NCI-H1930 (cell line): ENCODE measurements at places on chromosomes 7 and 10.

DNA sequence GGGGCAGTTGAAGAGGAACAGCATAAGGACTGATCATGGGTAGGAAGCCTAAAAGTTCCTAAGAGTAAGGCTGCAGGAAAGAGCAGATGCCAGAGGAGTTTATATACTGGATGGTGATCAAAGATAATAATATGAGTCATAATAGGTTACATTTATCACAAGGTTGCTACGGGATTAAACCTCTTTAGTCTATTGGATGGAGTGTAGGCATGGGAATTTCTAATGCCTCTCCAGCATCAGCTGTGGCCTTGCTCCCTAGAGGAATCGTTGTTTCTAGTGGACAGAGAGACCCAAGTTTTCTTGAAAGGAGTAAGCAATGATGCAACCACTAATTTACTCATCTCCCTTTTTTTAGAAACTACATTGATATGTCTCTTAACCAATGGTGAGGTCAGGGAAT, 213.4 kb downstream of the GPR37 start:
- DNase-seq, result no peak

GRCh38 chr10:8445353-8445752, 390.9 kb downstream of the GATA3 start:
- DNase-seq, result no peak

DNA sequence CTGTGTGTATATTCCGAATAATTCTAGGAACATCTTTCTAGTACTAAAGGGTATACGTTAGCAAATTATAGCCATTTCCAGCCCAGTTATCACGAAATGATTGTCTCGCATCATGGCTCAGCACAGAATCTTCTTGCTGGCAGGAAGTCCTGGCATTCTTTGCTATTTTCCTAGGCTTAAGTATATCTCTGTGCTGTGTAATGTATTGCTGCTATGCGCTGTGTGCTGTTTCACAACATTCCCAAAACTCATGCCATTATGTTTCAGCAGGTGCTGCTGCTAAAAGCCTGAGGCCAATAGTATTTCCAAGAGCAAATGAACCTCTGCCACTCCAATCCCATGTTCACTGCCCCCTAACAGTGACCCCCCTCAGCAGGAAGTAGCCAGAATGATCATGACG, 62.9 kb upstream of the ZNF92 start:
- DNase-seq, result no peak

GRCh38 chr10:49505589-49505988, 33.3 kb downstream of the ERCC6 start:
- DNase-seq, result no peak

GRCh38 chr10:46995234-46995633, 84.0 kb downstream of the PTPN20 start:
- no peak for DNase-seq

- no peak for DNase-seq
Measured at GRCh38 chr10:132076578-132077081, 10.9 kb downstream of the JAKMIP3 start.

DNA sequence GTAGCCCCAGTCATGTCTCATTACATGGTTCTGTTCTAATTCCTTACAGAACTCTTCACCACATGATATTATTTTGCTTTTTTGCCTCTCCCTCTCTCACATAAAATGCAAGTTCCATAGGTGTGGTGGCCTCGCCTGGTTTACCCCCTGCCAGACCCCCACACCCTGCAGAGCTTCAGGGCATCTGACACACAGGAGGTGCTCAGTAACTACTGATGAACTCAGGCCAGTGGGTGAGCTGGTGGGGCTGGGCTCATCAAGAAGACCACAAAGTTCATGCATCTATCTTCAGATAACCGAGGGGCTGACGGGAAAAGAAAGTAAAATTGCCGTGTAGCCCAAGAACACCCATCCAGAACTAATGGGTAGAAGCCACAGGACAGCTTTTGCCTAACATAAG, 253.1 kb downstream of the GRID1 start:
- no peak for DNase-seq

DNA sequence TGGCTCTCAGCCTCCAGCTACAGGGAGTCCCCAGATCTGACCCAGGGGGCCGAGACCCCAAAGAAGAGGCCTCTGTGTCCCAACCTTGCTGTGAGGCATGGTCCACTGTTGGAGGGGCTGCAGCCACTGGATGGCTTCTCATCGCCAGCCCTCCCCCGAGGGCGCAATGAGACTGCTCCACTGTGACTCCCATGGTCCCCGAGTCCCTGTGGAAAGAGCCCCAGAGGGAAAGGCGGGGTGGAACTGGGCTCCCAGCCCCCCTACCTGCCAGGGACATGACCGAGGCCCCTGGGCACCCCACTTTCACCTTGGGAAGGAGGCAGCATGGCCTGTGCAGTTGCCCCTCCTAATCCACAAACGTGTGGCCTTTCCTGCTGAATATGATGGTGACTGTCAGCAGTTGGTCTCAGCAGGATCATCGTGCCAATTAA, 33.5 kb upstream of the RET start:
- no peak for DNase-seq

DNA sequence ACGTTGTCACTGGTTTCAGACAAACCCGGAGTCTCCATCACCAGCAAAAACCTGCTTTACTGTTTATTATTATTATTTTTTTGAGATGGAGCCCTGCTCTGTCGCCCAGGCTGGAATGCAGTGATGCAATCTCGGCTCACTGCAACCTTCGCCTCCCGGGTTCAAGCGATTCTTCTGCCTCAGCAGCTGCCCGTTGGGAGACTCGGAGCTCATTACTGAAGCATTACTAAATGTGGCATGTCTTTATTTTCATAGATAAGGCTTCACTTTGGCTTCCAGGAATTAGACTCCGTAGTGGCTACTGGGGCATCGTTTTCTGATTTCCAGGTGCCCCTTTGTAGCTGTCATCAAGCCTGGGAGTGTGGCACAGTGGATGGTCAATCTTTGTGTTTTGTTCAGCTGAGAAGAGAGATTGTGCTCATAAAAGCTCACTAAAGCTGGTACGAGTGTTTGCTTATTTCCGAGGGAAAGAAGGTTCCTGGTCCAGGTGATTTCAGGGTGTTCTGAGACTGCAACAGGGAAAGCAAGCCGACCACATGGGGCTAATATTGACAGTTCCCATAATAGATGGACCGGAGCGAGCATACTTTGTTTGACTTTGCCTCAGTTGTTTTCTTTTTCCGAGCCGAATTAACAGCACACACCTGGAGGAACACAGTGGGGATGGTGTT, 163.1 kb downstream of the CAMK1D start:
- DNase-seq, result no peak

GRCh38 chr10:16521311-16522016, at the start of gene C1QL3:
TSS of gene C1QL3 (minus strand) at chr10:16521879. CDS start at chr10:16521065, 814 bp downstream.
- no peak for DNase-seq

- no peak for DNase-seq
Measured at GRCh38 chr10:17088118-17088806, 41.3 kb downstream of the CUBN start.

DNA sequence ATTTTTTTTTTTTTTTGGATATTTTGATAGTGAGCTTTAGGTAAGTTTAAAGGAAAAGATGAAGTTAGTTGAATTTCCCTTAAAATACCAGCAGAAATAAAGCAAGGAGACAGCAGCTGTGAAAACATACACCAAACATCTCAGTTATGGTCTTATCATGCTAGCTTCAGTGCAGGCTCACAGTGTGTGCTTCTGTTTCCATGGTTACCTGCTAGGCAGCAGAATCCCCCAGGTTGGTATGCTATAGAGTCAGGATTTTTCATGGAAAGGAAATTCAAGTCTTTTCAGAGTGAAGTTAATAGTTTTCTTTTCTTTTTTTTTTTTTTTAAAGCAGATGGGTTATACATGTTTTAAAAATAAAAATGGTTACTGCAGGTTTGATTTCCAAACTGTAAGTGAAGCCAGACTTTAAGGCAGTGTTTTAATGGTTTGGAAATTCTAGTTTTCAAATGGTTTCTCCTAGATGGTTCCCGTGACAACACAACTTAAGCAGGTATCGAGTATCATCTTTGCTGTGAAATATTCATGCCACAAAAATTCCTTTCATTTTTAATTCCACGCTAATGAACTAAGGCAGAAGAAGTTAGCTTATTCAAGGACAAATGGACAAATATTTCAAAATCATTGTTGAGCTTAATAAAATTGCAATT, 230.9 kb downstream of the BICC1 start:
- no peak for DNase-seq

DNA sequence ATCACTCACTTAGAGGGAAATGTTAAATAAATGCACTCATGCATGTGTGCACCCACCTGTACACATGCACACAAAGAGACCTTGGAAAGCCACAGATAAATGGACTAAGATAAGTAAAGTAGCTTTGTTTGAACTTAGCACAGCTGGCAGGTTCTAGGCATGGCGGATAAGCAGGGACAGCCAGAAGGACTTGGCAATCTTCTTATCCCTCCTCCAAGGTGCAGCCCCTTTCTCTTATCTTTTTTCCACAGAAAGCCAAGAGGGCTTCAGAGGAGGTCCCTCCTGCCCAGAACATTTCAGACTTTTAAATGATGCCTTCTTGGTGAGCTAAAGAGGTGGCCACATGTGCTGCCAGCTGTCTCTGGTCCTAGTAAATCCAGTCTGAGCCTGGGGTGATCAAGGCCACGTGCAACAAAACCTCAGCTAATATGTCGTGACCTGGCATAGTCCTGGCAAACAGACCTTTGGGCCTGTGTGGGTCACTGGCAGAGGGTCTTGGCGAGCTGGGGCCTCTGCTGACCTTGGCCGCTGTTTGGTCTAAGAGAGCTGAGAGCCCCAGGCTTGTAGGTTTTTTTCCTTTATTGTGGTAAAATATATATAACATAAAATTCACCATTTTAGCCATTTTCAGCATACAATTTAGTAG, 43.2 kb upstream of the SLC35B4 start:
- DNase-seq, result no peak

- DNase-seq, result no peak
Measured at GRCh38 chr7:68162712-68163111, 1166.1 kb downstream of the TYW1 start.

GRCh38 chr10:33196710-33197491, 137.6 kb downstream of the NRP1 start:
- no peak for DNase-seq

DNA sequence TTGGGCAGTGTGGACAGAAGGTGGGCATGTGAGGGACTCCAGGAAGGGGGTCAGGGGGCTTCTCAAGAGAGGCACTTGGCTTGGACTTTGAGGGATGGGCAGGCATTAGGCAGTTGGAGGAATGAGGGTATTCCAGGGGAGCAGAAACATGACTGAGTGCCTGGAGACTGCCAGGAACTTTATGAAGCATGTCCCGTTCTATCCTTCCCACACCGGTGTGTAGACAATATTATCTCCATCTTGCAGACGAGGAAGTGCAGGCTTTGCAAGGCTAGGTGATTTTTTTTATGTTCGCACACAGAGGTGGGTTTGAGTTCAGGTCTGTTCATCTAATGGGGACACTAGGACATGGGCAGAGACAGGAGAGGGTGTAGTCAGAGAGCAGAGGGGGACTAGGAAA, 162.7 kb downstream of the RPS24 start:
- no peak for DNase-seq

GRCh38 chr10:72173619-72174296, 42.1 kb upstream of the ANAPC16 start:
- DNase-seq, result no peak

DNA sequence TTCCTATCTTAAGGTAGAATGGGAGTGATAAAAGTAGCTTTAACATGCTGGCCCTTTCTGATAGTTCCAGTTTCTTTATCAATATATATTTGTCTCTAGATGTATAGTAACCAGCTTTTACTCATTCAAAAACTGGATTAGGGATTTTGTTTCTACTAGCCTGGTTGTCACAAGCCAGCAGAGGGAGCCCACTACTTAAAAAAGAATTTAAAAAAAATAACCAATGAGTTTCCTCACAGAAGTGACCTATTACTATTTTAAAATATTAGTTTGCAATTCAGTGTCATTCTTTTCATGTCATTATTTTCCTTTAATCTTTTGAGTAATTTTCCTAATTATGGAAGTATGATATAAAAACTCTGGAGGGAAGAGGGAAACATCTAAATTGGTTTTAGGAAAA, 142.1 kb downstream of the PHTF2 start:
- peak; percentile 15 for DNase-seq

DNA sequence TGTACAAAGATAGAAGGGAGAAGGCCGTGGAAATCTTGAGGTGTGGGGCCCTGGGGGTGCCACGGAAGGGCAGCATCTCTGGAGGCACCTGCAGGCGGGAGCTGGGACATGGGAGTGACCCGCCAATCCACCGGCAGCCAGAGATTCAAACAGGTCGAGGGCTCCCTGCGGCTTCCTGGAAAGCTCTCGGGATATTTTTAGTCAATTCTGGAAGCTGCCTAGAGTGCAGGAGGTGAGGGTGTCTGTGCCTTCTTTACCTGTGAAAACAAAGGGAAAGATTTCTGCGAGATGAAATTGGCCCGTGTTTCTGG, 16.6 kb downstream of the MNX1 start:
- no peak for DNase-seq

DNA sequence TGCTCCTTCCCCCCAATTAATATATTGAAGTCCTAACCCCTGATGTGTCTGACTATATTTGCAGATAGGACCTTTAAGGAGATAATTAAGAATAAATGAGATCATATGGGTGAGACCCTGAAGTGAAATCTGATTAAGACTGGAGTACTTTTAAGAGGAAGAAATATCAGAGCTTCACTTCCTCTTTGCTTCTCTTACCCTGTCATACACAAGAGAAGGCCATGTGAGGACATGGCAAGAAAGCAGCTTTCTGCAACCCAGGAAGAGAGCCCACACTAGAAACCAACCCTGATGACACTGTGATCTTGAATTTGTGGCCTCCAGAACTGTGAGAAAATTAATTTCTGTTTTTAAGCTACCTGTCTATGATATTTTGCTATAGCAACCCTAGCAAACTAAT, 44.2 kb downstream of the JMJD1C start:
- DNase-seq, result no peak

GRCh38 chr7:40348126-40348728, 213.4 kb downstream of the SUGCT start:
- no peak for DNase-seq

DNA sequence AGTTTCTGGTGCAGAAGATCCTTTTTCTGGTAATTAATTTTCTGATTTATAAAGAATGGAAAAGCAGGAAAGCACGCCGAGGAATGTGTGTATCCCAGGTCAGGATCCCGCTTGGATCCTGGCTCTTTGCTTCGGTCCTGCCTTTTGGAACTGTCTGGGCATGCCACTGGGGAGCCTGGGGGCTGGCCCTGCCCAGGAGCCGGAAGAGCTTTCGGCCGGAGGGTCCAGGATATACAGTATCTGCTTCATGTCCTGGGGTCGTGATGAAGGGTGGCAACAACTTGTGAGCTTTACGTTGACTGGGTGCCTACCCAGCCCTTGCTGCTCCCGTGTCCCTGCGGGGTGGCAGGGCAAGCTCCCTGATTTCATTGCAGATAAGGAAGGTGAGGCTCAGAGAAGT, 2.4 kb downstream of the SH2D4B start:
- DNase-seq, result no peak

DNA sequence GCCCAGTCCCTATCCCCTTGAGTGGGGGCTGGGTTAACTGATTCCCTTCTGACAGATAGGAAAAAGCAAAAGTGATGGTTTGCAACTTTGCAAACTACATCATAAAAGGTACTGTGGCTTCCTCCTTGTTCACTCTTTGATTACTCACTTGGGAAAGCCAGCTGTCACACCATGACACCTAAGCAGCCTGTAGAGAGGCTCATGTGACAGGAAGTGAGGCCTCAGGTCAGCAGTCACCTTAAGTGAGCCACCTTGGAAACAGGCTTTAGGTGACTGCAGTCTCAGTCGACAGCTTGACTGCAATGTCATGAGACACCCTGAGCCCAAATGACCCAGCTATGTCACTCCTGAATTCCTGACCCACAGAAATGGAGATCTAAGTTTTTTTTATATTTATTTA, 4.3 kb upstream of the CHCHD2 start:
- DNase-seq, result no peak

- DNase-seq, result no peak
Measured at GRCh38 chr10:32377458-32378259, 30.7 kb upstream of the EPC1 start.

- DNase-seq, result no peak
Measured at GRCh38 chr7:44136731-44137130, 4.4 kb downstream of the MYL7 start.
